ENCODE measurements at places on chromosomes 13 and 19.

- no peaks in the 10 kb centered on the region for H3K27me3 ChIP-seq
- H3K4me1 ChIP-seq, result no peaks in the 10 kb centered on the region
- H3K4me3 ChIP-seq, result no peak overlapping the region
- DNase-seq, result no peak
- no peaks in the 10 kb centered on the region for H3K36me3 ChIP-seq
Observed at GRCh38 chr13:113623491-113624234, 34.3 kb downstream of the ATP4B start.

DNA sequence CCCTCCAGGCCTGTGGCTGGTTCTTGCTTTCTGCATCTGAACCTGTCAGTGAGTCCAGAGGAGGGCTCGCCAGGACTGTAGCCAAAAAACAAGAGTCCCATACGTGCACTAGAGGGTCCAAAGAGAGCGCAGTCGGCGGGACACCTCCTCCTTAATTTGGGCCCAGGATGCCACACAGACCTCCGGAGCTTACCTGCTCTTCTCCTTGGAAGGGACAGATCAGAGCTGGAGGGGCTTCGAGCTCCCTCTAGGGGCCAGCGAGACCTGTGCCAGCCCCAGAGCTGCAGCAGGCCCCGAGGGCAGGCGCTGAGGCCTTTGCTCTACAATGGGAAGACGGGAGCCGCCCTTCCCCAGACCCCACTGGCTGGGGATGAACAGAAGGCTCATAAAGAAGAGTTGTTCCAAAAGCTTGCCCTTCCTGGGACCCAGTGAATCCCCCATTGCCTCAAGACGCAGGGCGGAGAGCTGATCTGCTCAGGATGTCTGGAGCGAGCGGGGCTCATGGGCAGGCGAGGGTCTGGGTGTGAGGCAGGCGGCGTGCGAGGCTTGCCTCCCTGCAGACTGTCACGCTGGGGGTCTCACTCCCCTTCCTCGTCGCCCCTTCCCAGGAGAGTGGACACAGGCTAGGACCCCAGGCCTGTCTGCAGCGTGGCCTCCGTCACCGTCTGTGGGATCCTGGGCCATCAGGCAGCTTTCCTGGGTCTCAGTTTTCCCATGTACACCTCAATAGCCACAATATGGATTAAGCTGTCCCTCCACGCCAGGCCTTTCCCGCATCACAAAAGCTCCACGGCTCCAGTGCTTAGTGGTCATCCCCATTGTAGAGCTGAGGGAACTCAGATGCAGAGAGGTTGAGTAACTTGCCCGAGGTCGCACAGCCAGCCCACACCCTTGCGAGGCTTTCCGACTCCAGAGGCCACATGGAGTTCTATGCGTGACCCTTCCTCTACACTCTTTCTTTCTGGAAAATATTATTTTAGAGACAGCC lies 46.9 kb upstream of the VSTM2B start:
- H3K36me3 ChIP-seq, result no peaks in the 10 kb centered on the region
- DNase-seq, result no peak
- H3K27ac ChIP-seq, result no peak overlapping the region
- H3K4me1 ChIP-seq, result no peaks in the 10 kb centered on the region
- no peak overlapping the region for H3K4me3 ChIP-seq

GRCh38 chr13:87078947-87079795 lies 592.0 kb upstream of the SLITRK5 start:
- H3K4me1 ChIP-seq, result no peaks in the 10 kb centered on the region
- H3K36me3 ChIP-seq, result no peaks in the 10 kb centered on the region
- DNase-seq, result no peak
- H3K27ac ChIP-seq, result no peak overlapping the region
- H3K27me3 ChIP-seq, result no peaks in the 10 kb centered on the region

DNA sequence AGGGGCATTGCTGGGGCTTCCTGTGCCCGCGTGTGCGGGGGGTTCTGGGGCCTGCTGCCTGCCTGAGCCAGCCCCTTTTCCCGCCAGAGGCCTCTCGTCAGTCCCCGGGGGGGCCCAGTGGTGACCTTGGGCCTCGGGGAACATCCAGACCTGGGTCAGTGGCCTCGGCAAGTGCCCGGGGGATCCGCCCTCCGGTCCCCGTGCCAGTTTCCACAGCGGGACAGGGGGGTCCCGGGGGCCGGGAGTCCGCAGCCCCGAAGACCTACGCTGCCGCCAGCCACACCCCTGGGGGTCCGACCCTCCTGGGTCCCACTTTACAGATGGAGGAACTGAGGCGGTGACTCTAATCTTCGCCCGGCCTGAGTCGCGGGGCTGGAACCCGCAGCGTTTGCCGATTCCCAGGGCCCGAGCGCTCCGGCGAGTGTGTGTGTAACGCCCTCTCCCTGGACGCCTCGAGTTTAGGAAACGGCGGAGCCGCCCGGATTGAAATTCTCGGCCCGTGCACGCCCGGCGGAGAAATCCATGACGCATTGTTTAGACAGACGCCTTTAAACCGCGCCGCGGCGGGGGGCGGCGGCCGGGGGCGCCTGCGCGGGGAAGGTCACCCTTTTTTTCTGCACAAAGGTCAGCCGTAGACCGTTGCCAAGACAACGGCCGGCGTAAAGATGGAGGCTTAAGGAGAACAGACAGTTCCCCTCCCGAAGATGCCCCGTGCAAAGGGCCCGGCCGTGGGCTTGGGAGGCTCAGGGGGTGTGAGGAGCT lies 39.3 kb downstream of the EFNA2 start:
- no peak for DNase-seq
- H3K27me3 ChIP-seq, result peaks cover 30% of the 10 kb centered on the region
- H3K27ac ChIP-seq, result no peak overlapping the region
- no peaks in the 10 kb centered on the region for H3K36me3 ChIP-seq
- peaks cover 8% of the 10 kb centered on the region for H3K4me1 ChIP-seq

Data from gastrocnemius medialis (tissue), 4 donors.